ENCODE measurements at places on chromosomes 7 and 10.

GRCh38 chr7:128322040-128322643, 21.6 kb downstream of the RBM28 start:
- DNase-seq = no peak

GRCh38 chr10:78207216-78207615, 173.6 kb downstream of the RPS24 start:
- DNase-seq = no peak

DNA sequence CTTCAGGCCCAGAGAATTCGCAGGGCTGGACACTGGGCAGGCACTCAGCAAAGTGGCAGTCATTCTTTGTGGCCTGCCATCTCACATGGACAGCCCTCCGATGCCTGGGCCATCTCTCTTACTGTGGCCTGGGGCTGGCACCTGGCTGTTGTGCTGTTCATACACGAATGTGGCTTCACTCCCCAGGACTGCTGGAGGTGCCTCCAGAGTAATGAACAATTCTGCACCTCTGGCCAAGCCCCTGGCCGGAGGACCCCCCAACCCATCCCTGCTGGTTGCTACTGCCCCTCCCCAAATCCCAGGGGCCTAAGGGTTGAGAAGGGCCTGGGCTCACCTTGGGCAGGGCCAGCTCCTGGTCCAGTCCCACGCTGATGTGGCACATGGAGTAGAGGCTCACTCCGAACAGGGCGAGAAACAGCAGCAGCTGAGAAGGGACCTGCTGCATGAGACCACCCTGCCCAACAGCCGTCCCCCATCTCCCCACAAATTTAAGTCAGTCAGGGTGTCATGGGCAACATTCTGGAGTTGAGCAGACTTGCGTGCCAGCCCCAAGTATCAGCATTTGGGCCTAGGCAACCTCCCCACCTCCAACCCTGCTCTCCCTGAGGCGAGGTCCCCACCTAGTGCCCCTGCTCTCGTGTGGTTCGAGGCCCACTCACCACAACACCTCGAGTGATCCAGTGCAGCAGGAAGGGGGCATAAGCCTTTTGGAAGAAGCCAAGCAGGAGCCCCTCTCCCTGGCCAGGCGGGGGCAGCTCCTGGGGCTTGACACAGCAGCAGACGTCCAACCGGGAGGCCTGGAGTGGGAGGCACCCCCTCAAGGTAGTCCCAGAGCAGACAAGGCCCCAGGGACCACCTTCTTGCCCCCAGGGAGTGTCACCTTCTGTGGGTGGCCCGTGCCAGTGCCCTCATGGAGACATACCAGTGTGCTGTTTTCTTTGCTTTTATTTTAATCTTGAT, 9.4 kb downstream of the NPC1L1 start:
- no peak for DNase-seq

DNA sequence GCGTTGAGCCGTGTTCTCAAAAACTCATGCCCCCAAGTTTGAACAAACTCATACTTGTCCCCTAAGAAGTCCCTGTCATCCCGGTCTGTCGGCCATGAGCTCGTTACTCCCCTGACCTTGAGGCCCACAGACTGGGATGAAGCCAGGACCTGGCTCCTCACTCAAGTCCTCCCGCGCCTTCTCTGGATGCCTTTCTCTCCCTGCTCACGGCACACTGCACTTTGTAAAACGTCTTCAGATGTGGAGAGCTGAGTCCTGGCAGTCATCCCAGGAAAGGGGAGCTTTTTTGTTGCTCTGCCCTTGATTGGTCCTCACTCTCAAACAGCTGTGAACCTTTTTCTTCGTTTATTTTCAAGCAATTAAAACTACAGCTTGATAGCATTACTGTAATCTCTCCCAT, 110.8 kb downstream of the JAZF1 start:
- DNase-seq = no peak

GRCh38 chr10:33665501-33665900, 331.0 kb upstream of the NRP1 start:
- DNase-seq = no peak

DNA sequence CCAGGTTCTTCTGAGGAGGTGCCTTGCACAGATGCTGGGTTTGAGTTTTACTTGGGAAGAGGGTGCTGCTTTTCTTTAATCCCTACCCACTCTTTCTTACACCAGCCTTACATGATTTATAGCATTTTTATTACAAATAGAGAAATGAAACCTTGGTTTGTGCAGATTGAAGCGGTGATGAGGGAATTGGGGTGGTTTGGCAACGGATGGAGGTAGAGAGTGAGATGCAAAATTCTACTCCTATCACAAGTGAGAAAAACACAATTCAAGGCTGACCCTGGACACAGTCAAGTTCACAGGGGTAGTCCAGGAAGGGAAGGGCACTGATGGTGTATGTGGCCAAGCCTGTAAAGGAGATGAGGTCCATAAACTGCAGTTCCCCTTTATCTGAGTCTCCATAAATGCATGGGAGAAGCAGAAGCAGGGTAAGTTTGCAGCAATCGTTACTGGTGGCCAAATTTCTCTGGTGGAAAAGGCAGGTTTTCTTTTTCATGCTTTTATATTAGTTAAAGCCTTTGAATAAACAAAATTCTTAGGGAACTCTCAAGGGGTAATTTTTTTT, 214.3 kb downstream of the JAZF1 start:
- no peak for DNase-seq

- no peak for DNase-seq
These were observed 11.3 kb downstream of the MRPS33 start for GRCh38 chr7:141003172-141004065.

DNA sequence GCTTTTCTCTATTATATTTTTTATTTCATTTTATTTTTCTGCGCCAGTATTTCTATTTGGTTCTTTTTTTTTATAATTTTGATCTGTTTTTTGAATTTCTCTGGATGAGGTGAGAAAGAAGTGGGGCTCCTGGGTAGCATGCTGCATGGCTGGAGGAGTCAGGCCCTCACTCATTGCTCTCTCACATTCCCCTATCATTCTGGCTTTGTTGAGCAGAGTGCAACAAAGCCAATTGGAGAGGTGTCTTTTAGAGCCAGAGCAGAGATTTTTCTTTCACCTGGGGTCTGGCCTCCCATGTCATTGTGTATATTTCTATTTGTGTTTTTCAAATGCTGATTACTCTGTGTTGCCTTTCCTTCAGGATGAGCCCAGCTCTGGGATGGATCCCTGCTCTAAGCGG, 330.0 kb upstream of the CDC14C start:
- no peak for DNase-seq

DNA sequence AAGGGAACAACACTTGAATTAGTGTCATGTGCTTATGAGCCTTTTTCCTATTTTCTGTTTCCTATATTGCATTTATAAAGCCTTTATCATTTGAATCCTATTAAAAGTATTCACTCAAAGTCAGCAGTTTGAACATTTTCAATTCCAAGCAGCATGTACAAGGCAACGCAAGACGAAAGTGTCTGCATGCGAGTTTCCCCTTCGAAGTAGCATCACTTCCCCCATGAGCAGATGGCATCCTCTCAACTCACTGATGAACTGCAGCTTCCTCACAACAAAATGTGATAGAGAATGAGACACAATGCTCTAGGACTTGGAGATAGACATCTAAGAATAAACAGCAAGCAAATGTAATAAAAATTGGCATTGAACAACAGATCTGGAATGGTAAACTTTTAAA, 270.7 kb downstream of the PRPF18 start:
- DNase-seq = no peak

DNA sequence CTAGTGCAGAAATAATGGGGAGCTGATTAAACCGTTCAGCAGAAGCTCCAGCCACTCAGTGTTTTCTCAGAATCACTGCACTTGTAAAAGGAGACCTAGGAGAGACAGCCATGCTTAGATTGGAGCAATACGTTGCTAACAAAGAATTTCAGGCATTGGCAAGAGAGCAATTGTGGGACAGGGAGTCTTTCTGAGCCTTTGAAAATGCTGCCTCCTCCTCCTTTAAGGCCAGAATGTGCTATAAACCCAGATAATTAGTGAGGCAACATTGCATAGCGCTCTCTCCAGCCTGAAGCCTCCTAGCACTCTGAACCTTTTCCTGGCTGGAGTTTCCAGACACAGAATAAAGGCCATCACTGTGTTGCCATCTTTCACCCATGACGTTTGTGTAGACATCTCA, 18.5 kb upstream of the PTPRN2 start:
- DNase-seq = no peak

GRCh38 chr10:103327906-103328305, 23.0 kb downstream of the PCGF6 start:
- no peak for DNase-seq

DNA sequence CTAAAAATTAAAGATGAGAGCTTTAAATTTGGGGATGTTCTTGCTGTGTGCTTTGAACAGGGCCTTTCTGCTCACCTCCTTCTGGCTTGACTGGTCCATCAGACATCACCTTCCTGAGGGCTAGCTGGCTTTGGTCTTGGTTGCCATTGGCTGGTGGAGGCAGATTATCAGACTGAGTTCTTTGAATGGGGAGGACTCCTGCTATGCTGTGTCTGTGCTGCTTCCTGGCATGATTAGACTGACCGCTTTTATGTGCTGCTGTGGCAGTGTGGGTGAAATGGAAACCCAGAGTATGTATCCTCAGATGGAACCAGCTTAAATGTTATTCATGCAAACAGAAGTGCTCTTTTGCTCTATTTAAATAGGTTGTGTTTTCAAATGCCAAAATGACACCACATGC, 341.6 kb downstream of the PCLO start:
- no peak for DNase-seq

GRCh38 chr10:124030061-124030460, 63.3 kb downstream of the CHST15 start:
- DNase-seq = no peak

- no peak for DNase-seq
These were observed 82.9 kb downstream of the HYCC1 start for GRCh38 chr7:22931011-22931410.

DNA sequence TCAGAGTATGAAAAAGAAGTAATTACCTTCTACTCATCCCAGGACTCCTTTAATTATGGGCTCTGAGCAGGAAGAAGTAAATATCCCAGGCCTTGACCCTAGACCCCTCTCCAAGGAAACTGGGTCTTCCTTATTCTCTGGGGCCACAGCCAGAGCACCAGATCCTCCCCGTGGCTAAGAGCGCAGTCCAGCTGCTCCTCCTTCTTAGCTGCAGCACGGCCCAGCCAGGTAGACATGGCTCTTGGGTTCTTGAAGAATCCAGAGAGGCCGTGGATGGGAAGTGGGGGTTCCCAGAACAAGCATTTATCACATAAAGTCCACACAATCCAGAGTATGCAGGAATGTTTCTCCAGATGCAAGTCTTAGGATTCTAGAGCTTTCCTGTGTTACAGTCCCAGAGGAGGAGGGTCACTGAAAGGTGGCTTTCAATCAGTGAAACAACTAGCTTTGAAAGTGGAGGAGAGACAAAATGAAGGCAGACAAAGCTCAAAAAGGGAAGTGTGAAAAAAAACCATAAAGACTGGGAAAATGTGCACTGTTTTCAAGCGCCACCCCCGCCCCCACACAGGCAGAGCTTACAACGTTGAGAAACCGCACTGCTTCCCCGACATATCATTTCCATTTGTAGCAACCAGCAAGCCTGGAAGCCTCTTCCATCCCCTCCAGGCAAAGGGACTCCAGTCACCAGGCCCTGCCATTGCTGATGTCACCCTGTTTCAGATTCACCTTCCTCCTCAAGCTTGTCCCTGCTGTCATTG, 396.5 kb upstream of the MKI67 start:
- no peak for DNase-seq

DNA sequence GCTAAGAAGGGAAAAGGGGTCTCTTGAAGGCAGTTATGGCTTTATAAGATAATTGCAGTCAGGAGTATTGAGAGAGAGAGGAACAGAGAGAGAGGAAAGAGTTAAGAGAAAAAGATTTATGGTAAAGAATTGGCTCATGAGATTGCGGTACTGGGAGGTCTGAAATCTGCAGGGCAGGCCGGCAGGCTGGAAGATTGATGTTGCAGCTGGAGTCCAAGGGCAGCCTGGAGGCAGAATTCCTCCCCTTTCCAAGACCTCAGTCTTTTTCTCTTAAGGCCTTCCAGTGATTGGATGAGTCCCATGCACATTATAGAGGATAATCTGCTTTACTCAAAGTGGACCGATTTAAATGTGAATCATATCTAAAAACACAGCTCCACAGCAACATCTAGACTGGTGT, 68.4 kb downstream of the HACD1 start:
- DNase-seq = no peak

- DNase-seq = no peak
These were observed 29.6 kb downstream of the CHAT start for GRCh38 chr10:49643241-49644034.

- DNase-seq = no peak
These were observed 175.4 kb downstream of the CSTF2T start for GRCh38 chr10:51524041-51524440.

DNA sequence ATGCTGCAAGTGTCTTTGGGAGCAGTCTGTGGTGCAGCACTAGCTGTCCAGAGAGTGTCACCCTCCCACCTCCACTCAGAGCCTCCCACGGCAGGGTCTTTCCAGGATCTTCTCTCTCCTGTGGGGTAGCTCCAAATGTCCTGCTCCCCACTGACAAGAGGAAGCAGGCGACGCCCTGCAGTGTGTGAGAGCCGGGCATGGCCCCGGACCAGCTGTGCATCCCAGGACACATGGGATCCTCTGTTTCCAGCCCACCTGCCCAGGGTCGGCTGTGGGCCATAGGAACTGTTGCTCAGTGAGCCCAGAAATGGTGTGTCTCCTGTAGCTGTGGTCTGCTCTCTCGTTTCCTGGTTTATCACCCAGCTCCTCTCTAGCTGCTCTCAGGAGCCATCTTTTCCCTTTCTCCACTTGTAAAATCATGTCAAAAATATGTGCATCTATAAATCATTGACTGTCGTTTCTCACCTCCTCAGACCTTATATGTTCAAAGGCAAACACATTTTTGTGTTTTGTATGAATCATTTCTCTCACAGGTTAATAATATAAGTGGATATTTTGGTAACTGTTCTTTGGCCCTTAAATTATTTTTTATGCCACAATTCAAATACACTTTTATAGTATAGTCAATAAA, 74.9 kb downstream of the VWC2 start:
- no peak for DNase-seq
